Amniotic stem cell (primary cell): ENCODE measurements at places on chromosomes 11 and 22.

DNA sequence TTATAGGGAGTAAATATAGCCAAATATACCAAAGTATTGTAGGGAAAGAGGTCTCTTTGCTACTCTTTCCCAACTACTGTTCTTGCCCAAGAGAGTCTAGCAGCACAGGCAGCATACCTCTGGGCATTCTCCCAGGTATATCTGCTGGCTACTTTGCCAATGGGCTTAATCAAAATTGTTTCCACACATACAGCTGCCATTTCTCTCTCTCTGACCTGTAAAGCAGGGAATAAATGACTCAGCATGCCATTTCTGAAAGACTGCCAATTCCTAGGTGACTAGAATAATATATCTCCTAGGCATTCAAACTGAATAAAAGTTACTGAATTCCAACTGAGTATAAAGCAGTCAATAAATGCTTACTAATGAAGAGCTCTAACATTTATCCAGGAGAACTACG lies 44.6 kb downstream of the RDX start:
- DNase-seq, result peak; percentile 13

DNA sequence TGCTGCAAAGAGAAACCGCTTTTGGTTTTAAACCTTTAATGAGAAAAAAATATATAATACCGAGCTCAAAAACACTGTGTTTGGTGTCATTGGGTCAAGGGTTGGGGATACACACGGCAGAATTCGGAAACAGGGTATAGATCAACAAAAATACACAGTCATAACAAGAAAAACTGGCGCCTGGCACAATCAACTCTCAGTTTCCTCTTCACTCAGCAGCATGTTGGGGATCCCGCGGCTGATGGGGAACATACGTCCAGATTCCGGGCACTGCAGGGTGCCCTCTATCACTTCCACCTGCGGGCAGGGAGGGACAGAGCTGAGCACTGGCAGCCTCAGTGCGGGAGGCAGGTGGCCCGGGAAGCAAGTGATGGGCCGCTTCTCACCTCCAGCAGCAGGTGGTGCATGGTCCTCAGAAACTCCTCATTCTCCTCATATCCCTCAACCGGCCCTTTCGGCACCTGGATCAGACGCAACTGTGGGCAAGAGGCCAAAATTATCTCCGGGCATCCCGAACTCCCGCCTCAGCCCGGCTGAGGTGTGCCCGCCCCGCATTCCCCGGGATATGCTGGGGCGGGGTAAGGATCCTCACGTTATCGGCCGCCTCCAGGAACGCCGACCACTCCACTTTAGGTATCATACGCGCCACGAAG lies 561 bp downstream of the TRMT112 start:
- no peak for DNase-seq

DNA sequence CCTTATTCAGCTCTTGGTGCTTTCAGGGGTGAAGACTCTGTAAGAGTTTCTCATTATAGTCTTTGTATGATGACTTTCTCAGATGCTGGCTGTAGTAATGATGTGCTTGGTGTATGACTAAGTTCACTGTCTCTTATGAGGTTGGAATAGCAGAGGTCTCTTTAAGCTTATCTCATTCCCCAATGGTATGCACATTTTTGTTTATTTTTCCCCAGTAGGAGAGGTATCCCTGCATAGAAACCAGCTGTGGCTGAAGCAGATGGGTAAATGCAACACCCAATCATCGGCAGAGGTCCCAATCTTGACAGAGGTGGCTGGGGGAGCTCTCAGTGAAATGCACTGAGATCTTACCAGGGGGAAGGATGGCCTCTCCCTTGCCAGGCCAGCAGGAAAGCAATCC lies 34.6 kb downstream of the BBOX1 start:
- DNase-seq, result no peak

DNA sequence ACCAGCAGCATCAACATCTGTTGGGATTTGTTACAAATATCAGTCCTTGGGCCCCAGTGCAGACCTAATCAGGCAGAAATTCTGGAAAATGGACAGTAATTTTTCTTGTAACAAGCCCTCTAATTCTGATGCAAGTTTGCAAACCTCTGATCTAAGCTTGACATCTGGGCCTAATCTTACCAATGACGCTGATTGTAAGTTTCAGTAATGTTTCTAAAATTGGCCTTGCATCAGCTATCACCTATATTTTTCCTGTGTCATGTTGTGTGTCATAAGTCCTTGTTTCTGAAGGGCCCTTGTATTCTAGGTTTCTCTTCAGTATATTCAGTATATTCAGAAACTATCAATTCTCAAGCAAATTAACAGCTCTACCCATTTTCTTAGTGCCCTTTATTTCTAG lies 36.4 kb downstream of the ZNF215 start:
- DNase-seq, result no peak

DNA sequence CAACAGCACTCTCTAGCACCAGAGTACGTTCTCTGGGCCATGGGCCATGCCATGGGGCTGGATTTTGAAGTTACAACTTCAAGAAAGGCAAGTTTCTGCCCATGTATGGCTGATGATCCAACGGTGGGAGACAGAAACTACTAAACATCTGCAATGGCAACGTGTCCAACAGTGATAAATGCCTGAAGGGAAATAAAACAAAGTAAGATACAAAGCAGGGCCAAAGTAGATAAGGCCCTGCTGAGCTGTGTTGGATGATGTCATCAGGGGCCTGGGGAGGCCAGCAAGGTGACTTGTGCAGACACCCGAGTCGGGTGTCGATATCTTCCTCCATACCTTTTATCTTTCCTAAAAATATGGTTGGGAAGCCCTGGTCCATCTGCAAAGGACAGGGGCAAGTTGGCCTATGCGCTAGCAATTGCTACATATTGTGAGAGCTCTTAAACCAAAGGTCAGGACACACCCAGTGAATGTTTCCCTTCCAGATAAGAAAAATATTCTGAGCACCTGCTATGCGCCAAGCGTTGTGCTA lies 487.2 kb downstream of the MN1 start:
- DNase-seq, result no peak

DNA sequence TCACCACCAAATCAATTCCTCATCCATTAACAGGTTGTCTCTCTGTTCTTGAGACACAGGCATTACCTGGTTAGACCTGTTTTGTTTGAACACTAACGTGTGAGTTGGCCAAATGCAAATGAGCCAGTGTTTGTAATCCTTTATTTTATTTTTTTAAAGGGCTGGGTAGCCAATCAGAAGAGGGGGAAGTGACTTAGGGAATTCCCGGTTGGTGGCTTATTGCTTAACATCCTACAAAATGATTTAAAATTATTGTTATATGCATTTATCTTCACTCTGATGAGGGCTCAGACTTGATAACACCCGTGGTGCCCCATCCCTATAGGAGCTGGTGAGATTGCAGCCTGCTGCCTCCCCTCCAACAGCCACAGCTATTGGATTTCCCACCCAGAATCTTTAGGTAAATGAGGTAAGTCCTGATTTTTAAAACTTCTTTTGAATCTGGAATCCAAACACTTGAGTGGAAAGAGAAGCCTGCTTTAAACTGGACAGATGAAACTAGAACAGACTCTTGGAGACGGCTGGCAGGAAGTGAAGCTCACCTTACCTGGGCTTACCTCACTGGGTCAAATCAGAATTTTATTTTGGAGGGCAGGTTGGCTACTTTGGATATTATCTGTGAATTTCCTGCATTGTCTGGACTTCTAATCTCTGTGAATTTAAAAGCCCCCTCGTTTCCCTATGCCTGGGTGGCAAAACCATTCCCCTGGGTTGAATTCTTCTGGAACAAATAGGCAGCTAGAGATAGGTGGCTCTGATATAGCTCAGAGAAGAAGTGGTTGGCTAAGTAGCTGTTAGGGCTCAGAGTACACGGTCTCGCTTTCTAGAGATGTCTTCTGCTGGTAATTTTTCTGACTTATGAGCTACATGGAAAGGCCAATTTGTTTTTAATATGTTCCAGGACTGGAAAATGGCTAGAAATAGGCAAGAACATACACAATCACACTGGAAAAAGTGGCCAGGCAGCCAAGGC lies at the start of gene EHF:
EHF (plus strand) TSS at position 274 of the 973 bp plus-strand sequence. CDS start 21,538 bp downstream, outside the sequence.
- DNase-seq, result no peak

DNA sequence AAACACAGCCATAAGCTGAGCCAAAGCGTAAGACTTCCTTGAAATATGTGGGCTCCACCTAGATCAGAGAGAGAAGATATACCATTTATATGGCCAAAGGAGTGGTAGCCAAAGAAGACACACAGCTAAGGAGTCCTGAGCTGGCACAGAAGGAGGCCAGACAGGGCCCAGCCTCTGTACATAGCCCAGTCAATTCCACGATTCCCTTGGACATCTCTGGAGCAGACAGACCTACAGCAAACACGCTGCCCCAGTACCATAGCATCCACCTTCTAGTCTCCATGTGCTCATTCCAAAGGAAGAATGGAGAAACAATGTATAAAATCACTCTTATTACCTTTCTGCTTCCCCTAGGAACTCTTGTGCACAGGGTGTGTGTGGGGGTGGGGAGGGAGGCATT lies 102.1 kb upstream of the LDLRAD3 start:
- no peak for DNase-seq

- no peak for DNase-seq
Observed at GRCh38 chr11:34564807-34565241, 51.2 kb upstream of the ELF5 start.

GRCh38 chr11:84398017-84398626 lies 1112.0 kb upstream of the CCDC90B start:
- DNase-seq, result no peak

GRCh38 chr11:66958232-66958955 lies at the start of gene PC:
Gene PC (minus strand): TSS chr11:66958383. CDS start chr11:66872159, 86,224 bp downstream.
- DNase-seq, result peak; percentile 100

- peak; percentile 89 for DNase-seq
Observed at GRCh38 chr11:128497061-128497775, 90.1 kb downstream of the ETS1 start.

GRCh38 chr22:22369964-22370270 lies 125.3 kb downstream of the VPREB1 start:
- no peak for DNase-seq

- peak; percentile 90 for DNase-seq
Observed at GRCh38 chr11:12900496-12900895, 108.6 kb upstream of the RASSF10 start.

GRCh38 chr11:63165706-63166310 lies 21.8 kb upstream of the SLC22A24 start:
- DNase-seq, result no peak

DNA sequence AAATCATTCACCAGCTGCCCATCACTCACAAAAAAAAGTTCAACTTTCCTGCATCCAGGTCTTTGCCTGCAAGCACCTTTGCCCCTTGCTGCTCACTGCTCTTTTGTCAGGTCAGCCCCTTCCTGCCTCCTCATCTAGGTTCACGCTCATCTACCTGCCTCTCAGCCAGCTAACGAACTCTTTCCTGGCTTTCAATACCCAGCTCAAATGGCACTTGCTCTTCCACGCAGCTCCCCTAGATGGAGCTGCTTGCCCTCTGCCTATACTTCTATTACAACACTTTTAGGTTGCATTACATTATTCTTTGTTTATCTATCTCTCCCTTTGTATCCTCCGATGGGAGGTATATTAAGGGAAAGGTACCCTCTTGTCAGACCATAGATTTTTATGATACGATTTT lies 78.9 kb upstream of the TBCEL start:
- DNase-seq, result no peak

- no peak for DNase-seq
Observed at GRCh38 chr22:39946126-39946502, 14.1 kb upstream of the TMA7B start.

DNA sequence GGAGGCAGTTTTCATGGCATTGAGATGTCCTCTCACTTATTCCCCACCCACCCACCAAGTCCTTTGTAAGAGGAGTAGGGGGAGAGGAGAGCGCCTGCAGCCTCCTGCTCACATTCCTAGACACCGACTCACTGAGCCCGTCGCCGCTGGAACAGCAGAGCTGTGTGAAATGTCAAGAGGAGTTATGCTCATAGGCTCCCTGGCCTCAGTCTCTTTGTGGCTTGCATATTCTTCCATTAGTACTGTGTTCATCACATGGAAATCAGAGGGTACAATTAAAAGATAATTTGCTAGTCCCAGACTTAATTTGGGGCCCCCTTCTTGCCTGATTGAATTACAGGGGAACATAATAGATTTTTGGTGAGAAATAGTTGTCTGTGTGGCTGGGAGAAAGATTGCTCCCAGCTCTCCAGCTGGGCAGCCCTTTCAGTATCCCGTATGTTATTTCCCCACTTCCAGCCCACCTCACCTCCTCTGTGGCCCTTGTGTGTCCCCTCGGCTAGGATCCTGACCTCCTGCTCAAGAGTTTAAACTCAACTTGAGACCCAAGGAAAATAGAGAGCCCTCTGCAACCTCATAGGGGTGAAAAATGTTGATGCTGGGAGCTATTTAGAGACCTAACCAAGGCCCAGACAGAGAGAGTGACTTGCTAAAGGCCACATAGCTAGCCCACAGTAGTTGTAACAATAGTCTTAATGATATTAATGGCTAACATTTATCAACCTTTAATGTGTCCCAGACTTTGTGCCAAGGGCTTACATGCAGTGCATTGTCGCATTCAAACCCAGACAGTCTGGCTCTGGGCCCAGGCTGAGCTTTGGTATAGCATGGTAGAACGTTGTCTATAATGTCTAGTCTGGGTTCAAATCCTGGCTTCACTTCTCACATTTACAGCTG lies 32.2 kb downstream of the LIMK2 start:
- DNase-seq, result peak; percentile 61

DNA sequence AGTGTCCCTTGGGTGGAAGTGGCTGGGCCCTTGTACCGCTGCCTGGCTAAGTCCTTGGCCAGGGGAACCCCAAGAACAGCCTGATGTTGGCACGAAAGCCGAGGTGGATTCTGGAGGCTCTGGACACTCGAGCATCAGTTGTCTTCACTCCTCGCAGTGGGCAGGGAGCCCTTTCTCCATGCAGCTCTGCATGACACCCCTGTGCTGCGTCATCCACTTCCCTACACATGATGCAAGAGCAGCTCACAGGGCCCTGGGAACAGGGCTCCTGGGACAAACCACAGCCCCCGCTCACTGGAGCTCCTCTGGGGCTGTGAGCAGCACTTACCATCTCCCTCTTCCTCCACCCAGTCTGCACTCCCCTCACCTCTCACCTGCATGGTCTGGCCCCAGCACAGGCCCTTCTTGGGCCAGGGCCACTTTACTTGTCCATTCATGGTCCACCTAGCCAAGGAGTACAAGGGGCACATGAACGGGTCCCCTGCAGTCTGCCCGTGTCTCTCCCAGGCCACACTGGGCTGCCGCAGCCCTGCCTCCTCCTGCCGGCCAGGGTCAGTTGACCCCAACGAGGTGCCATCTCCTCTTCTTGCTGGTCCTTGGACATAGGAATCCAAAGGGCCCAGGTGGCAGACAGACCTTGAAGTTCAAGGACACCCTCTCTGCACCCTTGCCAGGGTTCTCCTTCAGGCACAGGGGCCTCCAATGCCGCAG lies 66.5 kb downstream of the IGF2 start:
- DNase-seq, result no peak

- DNase-seq, result no peak
Observed at GRCh38 chr22:34306361-34306760, 386.1 kb upstream of the LARGE1 start.

GRCh38 chr11:79363861-79364378 lies 76.9 kb downstream of the TENM4 start:
- no peak for DNase-seq

- DNase-seq, result no peak
Observed at GRCh38 chr11:65424205-65425104, 1.9 kb downstream of the NEAT1 start.
